ENCODE measurements at places on chromosomes 2 and 18.
A peak's percentile ranks its signal among the peaks of the same experiment; 100 is the strongest.

DNA sequence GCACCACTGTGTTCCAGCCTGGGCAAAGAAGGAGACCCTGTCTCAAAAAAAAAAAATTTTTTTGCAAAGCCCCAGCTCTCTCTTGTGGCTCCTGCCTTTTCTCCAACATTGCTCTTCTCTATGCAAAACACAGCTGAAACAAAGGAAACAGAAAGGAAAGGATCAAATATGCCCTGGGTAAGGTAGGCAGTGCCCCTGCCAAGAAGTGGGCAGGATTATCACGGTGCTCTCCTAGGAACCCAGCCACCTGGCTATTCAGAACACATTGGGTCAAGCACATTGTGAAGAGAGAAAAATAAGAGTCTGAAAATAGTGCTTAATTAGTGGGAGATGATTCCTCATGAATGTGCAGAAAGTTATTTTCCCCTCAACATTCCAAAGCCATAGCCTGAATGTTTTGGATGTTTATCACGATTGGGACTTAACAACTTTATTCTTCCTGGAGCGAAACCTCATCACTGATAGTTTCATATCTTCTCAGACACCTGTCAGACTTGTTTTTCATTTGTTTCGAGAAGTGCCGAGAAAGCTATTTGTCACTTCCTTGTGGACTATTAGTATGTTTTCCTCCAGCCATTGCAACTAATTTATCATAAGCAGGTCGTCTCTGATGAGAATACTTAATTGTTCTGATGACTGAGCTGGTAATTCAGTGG lies 42.7 kb upstream of the RPL31 start:
- peak; percentile 75 for DNase-seq

GRCh38 chr2:32712870-32713269 lies 85.0 kb downstream of the TTC27 start:
- no peak for DNase-seq

DNA sequence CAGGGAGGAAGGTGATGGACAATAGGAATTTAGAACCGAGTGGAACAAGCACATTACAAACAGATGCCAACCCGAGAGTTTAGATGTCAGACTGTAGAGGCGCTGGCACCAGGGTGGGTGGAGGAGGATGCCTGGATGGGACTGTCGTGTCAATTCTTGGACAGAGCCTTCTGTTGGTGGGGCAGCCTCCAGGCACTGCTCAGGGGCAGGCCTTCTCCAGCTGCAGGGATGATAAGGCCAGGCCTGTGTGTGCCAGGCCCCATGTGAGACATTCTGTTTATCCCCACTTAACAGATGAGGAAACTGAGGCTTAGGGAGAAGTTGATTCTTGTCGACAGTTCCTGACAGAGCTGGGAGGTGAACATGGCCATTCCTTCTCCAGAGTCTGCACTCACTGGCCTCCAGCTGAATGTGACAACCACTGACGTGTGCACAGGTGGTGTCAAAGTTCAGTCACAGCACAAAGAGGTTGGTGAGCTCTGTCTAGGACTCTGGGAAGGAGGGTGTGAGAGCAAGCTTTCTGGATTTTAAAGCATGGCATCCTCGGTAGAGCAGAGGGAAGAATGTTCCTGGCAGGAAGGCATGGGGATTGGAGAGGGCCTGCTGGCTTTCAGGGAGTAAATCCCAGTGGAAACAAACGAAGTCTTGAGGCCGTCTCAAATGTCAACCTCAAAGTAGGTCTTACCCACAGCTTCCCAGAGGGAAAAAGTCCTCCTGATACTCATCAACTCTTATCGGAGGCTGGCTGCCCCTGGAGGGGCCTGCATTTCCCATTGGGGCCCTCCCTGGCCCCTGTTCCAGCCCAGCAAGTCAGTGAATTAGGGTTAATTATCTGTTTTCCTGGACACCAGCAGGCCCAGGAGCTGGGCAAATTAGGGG lies 52.4 kb downstream of the GLI2 start:
- DNase-seq: no peak

DNA sequence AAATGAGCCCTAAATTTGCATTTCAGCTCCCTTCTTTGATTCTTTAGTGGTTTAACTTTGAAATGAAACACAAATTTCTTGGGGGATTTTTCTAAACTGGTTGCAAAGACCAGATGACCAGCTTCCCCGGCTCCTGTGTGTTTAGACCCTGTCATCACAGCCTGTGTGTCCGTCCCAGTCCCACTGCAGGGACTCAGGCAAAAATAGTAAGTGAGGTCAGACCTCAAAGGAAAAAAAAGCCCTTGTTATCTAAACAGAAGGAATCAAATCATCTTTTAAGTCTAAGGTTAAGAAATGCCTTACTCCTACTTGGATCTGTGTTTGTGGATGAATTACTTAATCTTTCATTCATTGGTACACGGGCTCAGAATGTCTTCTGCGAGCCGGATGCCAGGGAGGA lies 423.7 kb downstream of the LPIN1 start:
- DNase-seq: no peak

GRCh38 chr2:86073225-86073624 lies 32.5 kb downstream of the POLR1A start:
- DNase-seq: no peak

DNA sequence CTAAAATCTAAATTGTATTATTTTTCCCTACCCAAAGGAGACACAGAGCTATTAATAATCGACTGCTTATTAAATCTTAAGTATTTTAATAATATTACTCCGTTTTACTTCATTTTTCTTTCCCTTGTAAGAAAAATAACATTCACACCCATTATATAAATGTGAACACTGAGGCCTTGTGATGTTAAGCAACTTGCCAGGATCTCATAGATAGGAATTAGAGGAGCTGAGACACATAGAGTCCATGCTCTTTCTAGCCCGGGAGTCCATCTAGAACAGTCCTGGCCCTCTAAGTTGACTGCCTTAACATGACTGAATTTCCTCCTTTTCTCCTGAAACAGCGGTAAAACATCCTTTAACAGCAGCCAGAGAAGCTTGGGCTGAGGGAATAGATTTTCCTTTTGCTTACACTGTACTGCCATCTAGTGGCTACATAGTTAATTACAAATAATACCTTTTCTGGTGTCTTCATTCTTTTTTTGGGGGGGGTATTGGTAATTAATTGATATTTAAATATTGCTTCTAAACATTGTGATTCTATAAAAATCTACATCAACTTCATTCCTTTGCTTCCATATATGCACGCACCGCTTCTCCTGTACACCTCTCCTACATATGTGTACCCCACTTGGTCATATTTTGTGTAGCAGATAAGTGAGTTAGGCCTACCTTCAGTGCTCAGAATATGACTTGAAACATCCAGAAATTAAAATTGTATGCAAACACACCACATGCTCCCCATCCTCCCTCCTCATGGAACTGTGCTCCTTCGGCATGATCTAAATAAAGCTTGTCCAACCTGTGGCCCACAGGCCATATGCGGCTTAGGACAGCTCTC lies 125.8 kb upstream of the HNMT start:
- peak; percentile 53 for DNase-seq

DNA sequence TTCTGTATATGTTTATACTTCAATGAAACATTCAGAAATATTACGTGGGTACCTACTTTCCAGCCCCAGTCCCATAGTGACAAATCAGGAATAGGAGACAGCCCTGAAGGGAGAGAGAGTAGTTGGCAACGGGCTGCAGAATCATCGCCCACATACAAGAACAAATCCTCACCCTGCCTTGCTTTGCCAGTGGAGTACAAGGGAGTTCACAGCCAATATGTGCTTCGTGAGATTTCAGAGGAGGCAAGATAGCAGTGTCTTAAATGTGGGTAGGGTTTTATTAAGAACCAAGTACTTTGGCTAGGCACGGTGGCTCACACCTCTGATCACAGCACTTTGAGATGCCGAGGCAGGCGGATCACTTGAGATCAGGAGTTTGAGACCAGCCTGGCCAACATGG lies 40.3 kb upstream of the PKDCC start:
- no peak for DNase-seq

DNA sequence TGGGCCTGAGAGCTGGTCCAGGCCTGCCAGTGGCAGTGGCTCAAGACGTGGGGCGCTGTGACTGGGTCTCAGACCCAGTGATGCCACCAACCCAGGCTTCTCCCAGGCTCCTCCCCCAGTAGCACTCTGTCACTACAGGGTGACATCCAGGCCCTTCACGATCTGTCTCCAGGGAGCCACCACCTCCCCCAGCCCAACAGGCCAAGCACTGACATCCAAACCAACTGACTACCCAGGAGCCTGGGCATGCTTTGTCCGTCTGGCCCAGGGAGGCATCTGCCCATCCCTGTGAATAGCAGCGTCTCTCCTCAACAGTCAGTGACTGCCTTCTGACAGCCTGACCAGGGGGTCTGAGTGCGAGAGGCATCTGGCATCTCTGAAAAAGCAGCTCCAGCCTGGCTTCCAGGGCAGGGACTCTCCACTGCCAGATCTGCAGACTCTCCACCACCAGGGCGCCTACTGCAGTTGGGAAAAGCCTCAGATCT lies 13.0 kb downstream of the TEX44 start:
- no peak for DNase-seq

GRCh38 chr18:45208164-45208563 lies 407.1 kb upstream of the SLC14A2 start:
- no peak for DNase-seq

DNA sequence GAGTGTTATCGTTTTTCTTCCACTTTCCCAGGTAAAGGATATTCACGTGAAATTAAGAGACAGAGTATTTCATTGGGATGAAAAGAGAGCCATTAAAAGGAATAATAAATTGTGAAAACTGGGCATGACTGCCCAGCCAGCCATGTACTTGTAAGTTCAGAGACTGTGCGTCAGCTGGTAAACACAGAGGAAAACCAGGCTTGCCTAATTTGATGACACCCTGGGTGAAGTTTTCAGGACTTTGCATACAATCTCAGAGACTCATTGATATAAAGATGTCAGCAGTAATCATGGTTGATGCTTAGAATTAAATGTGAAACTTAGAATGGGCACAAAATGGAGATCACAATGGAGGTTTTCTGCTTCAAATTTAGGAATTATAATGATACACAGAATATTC lies 153.5 kb upstream of the ZEB2 start:
- no peak for DNase-seq

- DNase-seq: no peak
These were observed 39.9 kb downstream of the CROCC2 start for GRCh38 chr2:240946046-240946445.

DNA sequence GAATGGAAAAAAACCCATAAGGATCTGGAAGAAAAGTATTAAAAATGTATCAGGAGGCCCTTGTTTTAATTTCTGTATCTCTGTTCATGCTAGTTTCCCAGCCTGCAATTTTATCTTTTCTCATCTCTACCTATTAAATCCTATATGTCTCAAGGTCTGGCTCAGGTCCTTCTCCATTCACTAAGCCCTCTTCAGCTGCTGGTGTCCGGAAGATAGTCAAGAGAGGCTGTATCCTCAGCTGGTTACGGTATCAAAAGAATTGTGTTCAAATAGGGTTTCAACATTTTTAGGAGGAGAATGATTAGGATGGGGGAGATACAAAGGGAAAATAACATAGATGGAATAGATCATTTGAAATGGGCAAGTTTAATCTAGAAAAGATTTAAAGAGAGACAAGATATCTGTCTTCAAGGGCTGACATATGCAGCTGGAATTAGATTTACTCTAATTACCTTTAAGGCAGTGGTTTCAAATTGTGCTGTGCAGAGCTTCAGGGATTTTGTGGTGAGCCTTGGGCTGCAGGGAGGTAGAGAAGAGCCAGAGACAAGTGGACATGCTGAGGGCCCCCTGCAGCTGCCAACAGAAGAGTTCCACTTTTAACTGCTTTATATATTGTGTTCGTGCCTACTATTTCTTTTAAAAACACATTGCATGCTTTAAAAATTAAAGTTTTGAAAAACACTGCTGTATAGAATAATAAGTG lies 24.1 kb downstream of the GREB1L start:
- DNase-seq: no peak

- DNase-seq: no peak
These were observed 53.6 kb upstream of the UGP2 start for GRCh38 chr2:63788071-63788470.

GRCh38 chr2:42099438-42100173 lies 51.8 kb downstream of the PKDCC start:
- peak; percentile 60 for DNase-seq

DNA sequence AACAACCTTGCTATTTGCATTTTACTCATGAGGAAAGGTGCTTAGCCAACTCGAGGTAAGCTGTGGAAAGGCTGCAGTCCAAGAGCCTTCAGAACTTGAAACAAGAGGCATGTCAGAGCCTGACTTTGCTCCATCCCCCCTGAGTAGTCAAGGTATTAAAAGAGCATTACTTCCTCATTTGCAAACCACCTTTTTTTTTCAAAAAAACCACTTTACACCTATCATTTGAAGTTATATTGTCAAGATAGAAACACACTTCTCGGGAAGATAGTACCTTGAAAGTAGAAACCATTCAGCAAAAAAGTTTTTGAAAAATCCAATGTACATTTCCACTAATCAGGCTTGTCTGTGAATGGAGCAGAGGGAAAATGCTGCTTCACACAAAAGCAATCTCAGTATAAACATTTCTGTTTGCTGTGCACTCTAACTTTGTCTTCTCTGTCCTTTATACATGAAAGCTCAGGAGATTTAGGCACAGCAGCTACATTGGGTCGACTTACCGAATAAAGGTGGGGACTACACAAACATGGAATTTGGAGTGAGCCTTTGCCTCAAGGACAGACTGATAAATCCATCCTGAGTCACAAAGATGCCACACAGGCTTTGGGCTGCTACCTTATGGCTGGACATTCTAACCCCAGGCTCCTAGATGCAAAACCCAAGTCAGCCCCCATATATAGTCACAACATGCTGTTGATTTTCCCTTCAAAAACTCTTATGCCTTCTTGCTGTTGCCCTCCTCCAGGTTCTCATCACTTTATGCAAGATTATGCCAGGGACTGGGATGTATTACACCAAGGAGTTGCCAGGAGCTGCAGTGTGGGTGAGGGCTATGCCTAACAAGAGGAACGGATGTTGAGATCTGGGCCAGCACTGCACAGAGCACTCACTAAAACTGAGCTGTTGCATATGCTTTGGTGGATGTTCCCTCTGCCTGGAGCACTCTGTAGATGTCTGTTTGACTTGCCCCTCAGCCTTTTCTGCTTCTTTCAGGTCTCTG lies 41.4 kb upstream of the EML4 start:
- peak; percentile 78 for DNase-seq

DNA sequence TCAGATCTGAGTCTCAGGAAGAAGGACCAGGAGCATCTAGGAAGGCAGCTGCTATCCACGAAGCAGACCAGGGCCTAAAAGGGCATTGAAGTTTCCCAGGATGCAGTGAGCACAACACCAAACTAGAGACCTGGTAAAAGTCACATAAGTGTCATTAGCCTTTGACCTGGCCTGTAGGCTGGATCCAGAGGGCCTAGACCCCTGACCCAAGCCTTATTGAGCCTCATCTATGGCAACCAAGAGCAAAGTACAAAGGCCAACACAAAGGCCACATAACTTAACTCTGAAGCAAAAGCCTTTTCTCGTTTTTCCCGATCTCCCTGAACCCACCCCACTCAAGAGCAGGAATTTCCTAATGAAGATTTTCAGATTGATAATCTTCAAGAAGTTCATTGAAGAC lies 127.3 kb upstream of the SRD5A2 start:
- DNase-seq: no peak

- no peak for DNase-seq
These were observed 3.0 kb downstream of the SAP130 start for GRCh38 chr2:128024816-128025215.

- DNase-seq: no peak
These were observed 339.4 kb downstream of the BCL11A start for GRCh38 chr2:60213865-60214625.

- DNase-seq: no peak
These were observed 6.5 kb downstream of the EHBP1 start for GRCh38 chr2:62711832-62712494.

GRCh38 chr2:95048825-95049682 lies 23.5 kb downstream of the MAL start:
- DNase-seq: no peak

Data from MM.1S (cell line).